Aorta (tissue), 5 donors: ENCODE measurements at places on chromosomes 12 and 14. TPM values are rescaled to one million over a fixed set of nuclear protein-coding genes. Genes with fewer than 3 reads are reported as not detected.

The SRRM4 gene
- polyA plus RNA-seq = 0.13 TPM

The MYF5 gene
- not detected for polyA plus RNA-seq

The MYO1A gene
- polyA plus RNA-seq = 77.4 TPM

The ZBTB42 gene
- 1.6 TPM for polyA plus RNA-seq

The CLEC2D gene
- polyA plus RNA-seq = 3.0 TPM
